Cortex of kidney (tissue), 1 donor: ENCODE measurements at places on chromosomes 1 and 21.

DNA sequence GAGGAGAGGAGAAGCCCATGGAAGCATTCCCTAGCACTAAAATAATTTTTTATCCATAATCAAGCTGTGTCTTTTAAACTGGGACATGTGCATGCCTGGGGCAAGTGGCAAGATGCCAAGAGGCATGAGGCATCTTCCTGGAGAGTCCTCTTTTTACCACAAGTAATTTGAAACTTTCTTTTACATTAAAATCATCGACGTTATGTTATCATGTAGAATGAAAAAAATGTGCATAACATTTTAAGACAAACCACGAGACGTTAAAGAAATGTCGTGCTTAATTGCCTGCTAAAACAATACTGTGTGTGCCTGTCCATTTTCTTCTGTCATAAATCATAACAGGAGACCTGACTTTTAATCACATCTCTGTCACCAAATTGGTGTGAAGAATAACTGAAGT lies 1.5 kb downstream of the STYXL2 start:
- no peak for DNase-seq

DNA sequence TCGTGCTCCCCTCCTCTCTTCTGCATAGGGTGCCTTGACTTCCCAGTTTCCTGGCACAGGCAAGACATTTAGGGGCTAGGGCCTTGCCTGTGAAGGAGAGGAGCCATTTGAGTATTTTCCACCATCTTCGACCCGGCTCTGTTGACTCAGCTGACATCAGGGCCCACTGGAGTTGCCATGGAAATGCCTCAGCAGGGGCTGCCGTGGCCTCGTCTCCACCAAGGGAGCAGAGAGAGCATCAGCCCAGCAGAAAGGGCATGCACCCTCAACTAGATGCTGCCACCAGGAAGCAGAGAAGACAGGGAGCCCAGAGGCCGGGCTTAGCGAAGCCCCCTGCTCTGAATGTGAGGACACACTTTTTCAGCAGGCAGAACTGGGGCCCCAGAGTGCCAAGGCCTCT lies 101.9 kb upstream of the ACTL8 start:
- no peak for DNase-seq

- DNase-seq = no peak
Observed at GRCh38 chr1:97758541-97759057, 162.2 kb downstream of the DPYD start.

DNA sequence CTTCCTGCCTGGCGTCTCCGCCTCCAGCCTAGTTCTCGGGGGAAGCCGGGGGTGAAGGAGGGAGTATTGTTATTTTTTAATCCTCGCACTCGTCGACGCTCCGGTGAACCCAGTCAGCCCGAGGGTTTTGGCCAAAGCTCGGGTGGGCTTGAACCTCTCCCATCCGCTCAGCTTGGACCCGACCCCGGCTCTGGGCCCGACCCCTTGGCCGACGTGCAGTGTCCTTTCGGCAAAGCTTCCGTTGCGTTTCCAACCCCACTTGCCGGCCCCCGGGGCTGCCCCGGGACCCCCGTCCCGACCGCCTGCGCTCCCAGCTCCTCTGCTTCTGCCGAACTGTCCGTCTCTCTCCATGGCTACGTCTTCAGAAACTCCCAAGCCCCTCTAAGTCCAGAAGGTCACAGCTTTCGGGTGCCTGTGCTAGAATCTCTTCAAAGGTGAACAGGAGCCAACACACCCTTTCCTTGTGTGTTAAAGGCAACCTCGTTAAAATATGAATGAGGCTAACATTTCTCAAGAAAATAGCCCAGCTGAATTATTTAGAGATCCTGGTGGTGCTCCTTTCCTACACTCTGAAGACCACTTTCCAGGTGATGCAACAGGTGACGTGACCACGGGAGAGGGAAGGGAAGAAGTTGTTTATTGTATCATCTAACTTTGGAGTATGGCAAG lies 647 bp downstream of the DESI2 start:
- DNase-seq = no peak

- DNase-seq = no peak
Observed at GRCh38 chr1:160837558-160838205, 25.0 kb downstream of the CD244 start.

- DNase-seq = no peak
Observed at GRCh38 chr1:85623061-85623471, 42.5 kb downstream of the CCN1 start.

GRCh38 chr1:220921971-220922635 lies 42.9 kb downstream of the HLX start:
- no peak for DNase-seq

- no peak for DNase-seq
Observed at GRCh38 chr1:176932114-176933104, 232.1 kb downstream of the ASTN1 start.

DNA sequence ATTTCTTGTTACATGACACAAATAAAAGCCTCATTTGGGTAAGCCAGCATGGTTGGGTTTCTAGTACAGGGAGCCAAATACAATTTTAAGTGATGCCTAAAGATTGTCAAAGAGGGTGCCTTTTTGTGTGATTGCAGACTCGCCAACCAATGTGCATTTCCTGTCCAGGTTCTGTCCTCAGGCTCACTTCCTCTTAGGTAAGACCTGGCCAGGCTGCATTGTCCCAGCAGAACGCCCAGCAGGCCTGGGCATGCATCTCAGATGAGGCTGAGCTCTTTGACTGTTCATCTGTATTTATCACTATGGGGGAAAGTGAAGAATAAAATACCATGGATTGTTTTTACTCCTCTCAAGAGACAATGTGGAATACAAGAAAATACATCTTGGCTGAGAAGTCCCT lies 49.7 kb downstream of the KCNC4 start:
- no peak for DNase-seq

DNA sequence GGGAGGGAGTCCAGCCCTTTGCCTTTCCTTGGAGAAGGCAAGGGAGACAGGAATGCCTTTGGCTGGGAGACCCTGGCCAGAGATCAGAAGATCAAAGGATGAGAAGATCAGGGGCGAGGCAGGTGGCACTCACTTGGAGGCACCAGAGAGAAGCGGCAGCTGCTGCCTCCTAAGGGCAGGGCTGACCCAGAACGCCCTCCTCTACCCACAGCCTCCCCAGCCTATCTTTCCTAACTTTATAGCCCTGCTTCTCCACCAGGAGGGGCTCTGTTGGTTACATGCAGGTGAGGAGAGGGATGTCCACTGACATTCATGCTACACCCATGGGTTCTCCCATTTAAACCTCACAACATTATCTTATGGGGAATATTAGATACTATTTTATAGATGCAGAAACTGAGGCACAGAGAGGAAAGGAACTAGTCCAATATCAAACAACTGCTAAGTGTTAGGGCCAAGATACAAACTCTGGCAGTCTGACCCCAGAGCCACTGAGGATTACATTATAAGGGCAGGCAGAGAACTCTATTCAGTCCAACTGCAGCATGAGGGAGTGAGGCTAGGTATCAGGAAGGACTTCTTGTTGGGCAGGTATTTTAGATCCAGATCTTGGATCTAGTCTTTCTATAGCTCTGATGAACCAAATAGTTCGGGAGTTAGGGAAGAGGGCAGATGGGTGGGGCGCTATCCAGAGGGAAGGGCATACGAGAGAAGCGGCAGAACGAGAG lies 19.9 kb downstream of the LGR6 start:
- no peak for DNase-seq

DNA sequence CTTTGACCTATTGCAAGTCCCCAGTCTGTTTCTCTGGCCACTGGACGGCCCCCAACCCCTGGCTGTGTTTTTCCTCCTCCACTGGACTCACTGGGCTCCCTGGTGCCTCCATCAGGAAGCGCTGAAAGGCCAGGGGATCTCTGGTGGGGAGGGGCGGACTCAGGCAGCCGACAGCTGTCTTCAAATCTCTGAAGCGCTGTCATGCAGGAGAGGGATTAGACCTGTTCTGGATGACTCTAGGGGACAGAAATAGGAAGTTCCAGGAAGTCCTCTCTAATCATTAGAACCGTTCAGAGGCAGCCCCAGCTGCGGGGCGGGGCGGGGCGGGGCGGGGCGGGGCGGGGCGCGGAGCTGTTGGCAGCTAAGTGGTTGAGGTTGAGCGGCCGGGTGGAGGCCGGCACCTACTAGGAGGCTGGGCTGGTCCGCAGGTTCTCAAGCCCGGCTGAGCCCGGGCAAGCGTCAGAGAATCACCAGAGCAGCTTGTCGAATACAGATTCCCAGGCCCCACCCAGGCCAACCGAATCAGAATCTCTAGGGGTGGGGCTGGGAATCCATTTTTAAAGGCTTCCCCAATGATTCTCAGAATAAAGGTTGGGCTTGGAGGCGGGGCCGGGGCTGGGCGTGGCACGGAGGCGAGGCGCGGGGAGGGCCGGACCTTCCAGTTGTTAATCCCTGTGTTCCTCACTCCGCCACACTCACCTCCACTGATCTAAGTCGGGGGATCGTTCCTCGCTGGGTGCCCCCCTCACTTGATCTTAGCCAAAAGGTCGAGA lies 11.4 kb upstream of the PHLDA3 start:
- DNase-seq = no peak

GRCh38 chr1:26405281-26405915 lies 5.2 kb upstream of the LIN28A start:
- no peak for DNase-seq

GRCh38 chr1:58434181-58434580 lies 112.3 kb downstream of the OMA1 start:
- no peak for DNase-seq

GRCh38 chr1:28921286-28921869 lies 7.0 kb downstream of the EPB41 start:
- DNase-seq = no peak

- DNase-seq = no peak
Observed at GRCh38 chr1:32386676-32387392, 7.4 kb downstream of the BSDC1 start.

- no peak for DNase-seq
Observed at GRCh38 chr1:54995835-54996234, 2.9 kb upstream of the BSND start.

DNA sequence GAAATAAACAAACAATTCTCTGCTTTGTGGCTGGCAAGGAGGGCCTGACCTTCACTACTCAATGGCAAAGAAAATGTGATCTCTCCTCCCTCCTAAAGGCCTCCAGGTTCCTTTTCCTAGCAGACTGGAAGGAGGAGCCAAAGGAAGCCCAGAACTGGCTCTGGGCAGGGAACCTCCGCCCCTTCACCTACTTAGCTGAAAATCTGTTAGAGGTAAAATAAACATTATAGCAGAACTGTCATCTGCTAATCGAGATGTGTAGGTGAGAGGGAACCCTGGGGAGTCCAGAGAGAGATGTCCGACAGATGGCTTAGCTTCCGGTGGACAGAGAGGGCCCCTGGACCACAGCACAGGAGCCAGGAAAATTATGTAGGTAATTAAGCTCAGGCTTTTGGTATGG lies 75.2 kb upstream of the KCNA3 start:
- DNase-seq = no peak

DNA sequence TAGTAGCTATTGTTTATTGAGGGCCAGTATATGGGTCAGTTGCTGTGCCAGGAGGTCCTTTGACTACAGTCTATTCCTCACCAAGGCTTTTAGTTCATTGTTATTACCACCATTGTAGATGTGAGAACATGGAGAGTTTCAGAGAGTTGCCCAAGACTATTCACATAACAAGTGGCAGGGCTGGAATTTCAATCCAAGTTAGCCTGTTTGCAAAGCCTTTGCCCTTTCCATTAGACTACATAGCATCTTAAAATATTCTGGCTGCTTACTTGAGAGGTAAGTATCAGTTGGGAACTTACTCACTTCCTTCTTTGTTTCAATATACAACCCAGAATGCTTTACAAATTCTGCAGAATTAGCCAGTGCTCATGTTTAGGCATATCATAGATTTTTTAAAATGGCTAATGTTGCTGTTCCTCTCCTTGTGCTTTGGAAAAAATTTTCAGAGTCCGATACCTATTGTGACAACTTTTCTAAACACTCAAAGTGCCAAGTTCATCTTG lies 141.2 kb downstream of the FGGY start:
- DNase-seq = no peak

DNA sequence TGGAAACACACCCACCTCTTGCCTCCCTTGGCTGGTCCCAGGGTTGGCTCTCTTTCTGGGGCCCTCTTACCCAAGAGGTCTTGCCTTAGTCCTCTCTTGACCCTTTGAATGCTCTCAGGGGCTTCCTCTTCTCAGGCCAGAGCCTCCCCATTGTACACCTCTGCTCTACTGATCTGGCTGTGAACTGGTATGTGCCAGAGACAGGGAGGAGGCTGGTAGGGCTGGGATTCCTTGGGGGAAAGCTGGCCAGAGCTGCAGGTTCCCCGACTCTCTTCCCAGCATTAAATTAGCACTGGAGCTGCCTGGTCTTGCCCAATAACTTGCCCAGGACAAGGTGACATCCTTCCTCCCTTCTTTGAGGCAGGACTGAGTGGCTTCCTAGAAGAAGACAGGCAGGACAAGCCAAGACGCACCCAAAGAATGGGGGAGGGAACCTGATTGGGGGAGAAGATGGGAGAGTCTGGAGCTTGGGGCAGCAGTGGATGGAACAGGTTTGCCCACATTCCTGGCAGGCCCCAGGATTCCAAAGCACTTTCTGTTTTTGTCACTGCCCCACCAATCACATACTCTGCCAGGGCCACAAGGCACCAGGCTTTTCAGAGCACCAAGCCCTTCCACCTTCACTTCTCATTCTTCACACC lies 37.2 kb upstream of the CITED4 start:
- no peak for DNase-seq

DNA sequence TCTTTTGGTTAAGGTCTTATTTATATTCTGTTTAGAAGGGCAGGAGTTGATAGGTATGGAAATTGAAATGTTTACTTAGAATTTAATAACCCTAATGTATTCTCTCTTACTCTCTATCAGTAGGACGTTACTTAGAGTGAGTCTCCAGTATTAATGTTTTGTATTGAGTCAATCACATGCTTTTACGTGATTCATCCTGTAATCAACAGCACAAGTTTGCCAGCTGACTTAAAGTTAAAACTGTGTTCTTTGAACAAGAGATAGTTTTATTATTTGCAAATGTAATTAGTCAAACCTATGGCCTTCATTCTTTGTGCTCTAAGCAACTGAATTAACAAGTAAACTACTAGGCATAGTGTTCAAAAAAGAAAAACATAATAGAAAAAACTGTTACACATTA lies 57.3 kb downstream of the PKN2 start:
- DNase-seq = no peak

- DNase-seq = no peak
Observed at GRCh38 chr1:25503551-25504426, 39.6 kb upstream of the LDLRAP1 start.
